Non-pigmented ciliary epithelial cell (primary cell): ENCODE measurements at places on chromosomes 3 and 15.

DNA sequence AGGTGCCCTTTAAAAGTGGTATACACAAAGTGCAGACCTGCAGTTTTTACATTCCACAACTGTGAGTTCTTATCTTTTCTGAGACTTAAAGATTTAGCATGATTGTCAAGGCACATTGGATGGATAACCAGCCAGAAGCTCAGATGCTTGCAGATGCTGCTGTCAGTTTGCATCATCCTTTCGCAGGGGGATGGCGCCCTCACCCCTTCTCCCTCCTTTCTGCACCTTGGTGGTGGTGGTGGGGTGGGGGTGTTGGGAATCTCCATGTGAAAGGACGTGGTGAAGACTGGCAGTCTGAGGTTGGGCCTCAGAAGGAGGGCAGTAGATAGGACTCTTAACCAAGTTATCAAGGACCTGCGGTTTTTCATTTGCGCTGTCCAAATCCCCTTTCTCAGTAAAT lies 309.6 kb upstream of the SEMA6D start:
- no peak for DNase-seq

DNA sequence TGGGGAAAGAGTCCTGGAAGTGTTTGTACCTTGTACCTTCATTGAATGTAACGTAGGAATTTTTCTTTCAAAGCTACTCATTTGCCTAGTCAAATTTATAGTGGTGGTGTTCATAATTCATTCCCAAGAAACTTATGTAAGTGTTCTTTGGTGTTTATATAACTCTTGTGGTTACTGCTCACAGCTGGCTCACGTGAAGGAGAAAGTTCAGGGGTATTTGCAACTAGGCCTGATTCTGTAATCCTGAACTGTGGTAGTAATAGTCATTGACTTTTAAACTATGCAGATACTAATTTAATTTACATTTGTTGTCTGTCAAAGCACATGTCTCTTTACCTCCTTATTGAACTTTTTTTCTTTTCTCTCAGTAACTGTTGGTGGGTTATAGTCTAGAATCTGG lies 50.5 kb upstream of the TEX264 start:
- DNase-seq = peak; percentile 14

DNA sequence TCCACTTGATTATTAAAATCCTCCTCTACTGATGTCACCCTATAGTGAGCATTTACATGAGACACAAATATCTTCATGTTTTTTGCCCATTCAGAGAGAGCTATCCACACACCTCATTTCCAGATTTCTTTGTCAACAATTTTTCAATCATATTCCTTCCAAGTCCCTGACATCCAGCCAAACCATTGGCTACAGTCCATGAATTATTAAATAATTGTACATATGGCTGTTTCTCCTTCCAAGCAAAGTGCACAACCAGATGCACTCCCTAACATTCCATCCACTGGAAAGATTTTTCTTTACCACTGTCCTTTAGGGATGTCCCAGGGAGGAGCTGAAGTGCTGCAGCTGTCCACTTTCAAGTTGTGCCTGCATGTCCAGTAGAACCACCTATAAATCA lies 328.0 kb upstream of the MDFIC2 start:
- no peak for DNase-seq

DNA sequence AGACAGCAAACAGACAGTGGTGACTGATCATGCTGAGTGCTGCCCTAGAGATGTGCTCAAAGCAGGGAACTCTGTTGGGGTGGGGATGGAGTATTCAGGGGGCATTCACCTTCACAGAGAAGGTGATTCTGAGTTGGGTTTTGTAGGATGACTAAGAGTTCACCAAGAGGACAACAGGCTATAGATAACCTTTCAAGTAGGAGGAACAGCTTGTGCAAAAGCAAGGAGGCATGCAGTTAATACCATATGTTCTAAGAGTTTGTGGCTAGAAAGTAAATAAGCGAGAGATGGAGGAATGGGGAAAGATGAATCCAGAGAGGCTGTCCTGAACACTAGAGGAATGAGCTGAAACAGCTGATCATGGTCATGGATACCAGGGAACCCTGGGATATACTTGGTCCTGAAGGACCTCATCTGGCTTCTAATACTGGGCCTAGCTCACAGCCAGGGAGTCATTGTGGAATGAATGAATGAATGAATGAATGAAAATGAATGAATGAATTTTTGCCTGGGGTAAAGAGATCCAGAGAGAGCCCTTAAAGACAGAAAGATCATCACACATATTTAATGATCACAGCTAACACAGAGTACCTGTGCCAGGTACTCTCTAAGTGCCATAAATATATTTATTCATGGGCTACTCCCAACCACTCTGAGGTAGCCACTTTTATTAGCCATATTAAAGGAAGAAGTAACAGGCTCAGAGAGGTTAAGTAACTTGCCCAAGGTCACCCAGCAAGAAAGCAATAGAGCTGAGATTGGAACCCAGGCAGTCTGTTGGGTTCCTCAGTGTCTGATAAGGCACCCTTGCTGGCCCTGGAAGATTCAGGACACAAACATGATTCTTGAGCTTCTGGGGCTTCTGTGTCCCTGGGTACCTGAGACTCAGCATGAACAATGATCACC lies 22.0 kb downstream of the SMAD6 start:
- no peak for DNase-seq

- no peak for DNase-seq
These were observed 4.7 kb upstream of the NRROS start for GRCh38 chr3:196634829-196635228.

DNA sequence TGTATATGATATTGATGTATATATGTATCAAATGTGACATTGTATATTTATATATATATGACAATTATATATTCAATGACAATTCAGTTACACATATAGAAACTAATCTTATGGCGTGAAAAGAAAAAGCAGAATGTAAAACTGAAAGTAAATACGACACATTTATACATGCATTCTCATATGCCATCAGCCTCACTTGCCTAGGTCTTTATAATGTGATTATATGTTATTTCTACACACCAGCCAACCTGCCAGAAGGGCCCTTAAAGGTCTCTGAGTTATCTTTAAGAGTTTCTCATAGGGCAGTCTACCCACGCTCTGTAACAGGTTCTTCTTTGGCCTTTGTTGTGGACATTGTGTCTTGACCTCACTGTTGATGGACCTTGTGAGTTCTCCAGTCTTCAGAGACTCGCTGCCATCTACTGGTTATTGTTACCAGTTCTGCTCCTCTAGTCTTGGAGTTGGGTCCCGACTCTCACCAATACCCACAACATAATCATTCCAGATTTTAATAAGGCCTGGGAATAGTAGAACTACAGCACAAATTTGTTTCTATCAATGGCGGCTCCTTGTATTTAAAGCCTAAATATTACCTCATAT lies 371.5 kb upstream of the GOLIM4 start:
- DNase-seq = peak; percentile 11

DNA sequence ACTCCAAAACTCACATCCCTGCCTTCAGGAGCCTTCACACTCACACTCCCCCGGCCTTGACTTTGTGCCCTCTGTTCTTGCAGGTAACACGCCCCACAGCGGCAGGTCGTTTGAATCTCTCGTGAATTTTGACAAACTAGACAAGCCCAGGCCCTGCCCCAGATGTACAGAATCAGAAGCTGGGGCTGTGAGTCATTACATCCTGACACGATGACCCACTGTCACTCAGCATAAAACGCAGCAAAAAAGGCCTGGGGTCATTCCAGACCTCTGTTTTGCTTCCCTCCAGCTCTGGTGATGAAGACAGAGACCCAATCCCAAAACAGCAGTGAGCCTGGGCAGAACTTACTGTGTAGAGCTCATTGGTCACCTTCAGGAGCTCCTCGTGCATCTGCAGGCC lies 116.4 kb upstream of the RAD18 start:
- no peak for DNase-seq

DNA sequence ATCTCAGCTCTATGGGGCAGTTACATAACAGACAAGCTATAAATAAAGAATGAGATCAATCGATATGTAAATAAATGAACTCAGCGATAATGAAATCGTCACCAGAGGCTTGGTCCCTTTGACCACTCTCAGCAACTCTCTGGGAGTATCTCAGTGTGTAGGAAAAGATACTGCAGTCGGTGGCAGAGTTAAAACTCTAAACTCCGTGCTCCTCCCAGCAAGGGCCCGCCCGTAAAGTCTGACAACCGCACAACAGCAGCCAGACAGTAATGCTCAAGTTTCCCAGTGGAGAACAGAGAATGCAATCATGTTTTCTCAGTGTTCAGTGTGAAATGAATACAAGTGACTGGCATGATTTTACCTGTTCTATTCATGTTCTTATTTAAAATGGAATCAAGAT lies 28.3 kb upstream of the IGF1R start:
- no peak for DNase-seq

GRCh38 chr3:141486746-141487520 lies at the start of gene RASA2:
TSS of gene RASA2 (plus strand) at chr3:141487027. CDS start at chr3:141487084, 57 bp downstream.
- no peak for DNase-seq

DNA sequence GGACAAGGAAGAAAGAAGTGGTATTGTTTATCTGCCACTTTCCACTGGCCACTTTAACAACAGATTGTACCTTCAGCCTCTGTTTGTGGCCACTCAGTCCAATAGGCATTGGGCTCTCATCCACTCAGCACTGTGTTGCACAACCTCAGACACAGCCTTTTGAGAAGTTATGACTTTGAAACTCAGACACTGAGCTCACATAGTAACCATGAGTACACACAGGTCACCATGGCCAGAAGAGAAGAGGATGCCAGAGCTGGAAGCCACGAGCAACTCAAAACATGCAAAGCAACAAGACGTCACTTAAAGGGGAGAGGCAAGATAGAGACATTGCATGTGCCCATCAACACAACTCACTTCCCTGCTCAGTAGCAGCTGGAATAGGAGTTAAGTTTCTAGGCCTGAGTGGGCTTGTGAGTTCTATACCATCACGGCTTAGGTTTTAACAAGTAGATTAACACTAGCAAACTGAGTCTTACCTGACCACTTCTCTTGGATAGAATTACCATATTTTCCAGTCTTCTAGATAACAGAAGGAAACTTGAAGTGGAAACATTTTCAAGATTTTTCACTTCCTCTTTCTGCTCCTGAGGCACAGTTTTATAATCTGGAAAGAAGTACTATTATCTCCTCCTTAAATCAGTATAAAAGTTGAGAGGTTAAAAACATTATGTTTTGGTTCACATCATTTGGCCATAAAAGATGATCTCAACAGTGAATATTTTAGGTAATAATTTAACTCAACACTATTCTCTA lies 103.5 kb downstream of the IMPG2 start:
- DNase-seq = no peak

DNA sequence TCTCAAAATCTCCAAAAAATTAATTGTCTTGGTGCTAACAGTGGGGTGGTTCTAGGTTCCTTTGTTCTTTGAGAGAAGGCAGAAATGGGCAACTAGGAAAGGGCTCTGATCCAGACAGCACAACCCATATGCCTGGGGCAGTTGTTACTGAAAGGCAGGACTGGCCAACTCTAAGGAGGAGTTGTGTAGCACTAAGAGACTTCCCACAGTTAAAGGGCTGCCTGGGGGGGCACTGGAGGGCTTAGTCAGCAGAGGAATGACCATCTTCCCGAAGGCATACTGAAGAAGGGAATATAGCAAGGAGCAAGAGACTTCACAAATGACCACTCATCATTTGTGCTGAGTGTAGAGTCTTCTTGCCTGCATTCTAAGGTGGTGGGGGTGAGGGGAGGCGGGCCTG lies 15.8 kb downstream of the ILDR1 start:
- no peak for DNase-seq

- no peak for DNase-seq
These were observed 455.0 kb upstream of the THBS1 start for GRCh38 chr15:39125904-39126303.

DNA sequence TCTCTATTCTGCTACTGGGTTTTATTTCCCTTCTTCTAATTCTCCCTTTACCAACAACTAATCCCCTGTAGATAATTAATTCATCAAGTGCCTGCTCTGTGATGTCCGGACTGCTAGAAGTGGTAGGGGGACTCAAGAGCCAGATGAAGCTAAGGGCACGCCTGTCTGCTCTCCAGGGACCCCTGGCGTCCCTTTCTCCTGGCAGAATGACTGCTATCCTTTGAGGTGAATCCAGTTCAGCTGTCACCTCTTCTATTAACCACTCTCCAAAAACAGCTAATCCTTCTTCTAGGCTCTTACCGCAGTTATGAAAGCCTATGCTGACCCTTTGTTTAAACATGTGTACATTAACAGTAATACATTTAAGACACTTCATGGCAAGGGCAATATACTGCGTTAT lies 1.4 kb upstream of the CHRNA7 start:
- no peak for DNase-seq

- DNase-seq = no peak
These were observed 78.9 kb upstream of the CFAP20DC start for GRCh38 chr3:59128685-59129084.

DNA sequence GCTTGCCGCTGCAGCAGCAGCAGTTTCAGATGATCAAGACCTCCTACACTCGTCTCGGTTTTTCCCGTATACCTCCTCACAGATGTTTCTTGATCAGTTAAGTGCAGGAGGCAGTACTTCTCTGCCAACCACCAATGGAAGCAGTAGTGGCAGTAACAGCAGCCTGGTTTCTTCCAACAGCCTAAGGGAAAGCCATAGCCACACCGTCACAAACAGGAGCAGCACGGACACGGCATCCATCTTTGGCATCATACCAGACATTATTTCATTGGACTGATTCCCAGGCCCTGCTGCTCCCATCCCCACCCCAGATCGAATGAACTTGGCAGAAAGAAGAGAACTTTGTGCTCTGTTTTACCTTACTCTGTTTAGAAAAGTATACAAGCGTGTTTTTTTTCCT lies 17.6 kb downstream of the CALML4 start:
- DNase-seq = no peak

- DNase-seq = peak; percentile 96
These were observed at the start of the genes EIF2A and SERP1 for GRCh38 chr3:150546226-150547044. TSS of gene EIF2A (plus strand) at chr3:150546787. CDS start at chr3:150546803, 16 bp downstream. TSS of gene SERP1 (minus strand) at chr3:150546496. CDS start at chr3:150546135, 361 bp downstream.

DNA sequence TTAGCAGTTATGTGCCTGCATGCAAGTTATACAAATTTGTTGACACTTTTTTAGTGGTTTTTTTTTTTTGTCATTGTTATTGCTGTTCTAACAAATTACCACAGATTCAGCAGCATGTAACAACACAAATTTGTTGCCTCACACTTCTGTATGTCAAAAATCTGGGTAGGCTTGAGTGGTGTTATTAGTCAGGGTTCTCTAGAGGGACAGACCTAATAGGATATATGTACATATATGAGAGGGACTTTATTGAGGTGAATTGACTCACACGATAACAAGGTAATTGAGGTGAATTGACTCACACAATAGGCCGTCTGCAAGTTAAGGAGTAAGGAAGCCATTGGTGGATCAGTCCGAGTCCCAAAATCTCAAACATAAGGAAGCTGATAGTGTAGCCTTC lies 15.0 kb upstream of the PLSCR1 start:
- no peak for DNase-seq

DNA sequence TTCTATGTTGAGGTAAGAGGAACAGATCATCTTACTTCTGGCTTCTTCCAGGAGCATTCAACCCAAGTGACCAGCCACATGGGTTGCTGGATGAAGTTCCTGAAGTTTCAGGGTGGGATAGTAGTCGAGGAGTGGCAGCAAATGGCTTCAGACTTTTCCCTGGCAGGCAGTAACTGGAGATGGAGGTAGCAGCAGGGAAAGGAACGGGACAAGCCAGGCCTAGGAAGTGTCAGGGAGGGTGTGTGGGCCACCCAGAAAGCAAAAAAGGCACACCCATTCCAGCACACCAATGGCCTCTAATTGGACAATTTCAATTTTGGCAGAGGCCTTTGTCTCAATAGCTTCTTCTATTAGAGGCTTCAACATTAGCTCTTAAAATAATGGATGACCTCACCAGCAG lies 498.6 kb upstream of the ATP11B start:
- DNase-seq = no peak
